ENCODE measurements at places on chromosomes 5 and 9. TPM values are rescaled to one million over a fixed set of nuclear protein-coding genes. Genes with fewer than 3 reads are reported as not detected.

The HTR4 gene
- not detected for total RNA-seq

The LCNL1 gene
- 0.48 TPM for total RNA-seq

The CNTNAP3 gene
- not detected for total RNA-seq

The FOXD4L6 gene
- not detected for total RNA-seq

The CDX1 gene
- not detected for total RNA-seq

The EGFLAM gene
- total RNA-seq, result not detected

The ZNF608 gene
- not detected for total RNA-seq

The FBN2 gene
- total RNA-seq, result 0.11 TPM

The NTNG2 gene
- 10.9 TPM for total RNA-seq

DNA sequence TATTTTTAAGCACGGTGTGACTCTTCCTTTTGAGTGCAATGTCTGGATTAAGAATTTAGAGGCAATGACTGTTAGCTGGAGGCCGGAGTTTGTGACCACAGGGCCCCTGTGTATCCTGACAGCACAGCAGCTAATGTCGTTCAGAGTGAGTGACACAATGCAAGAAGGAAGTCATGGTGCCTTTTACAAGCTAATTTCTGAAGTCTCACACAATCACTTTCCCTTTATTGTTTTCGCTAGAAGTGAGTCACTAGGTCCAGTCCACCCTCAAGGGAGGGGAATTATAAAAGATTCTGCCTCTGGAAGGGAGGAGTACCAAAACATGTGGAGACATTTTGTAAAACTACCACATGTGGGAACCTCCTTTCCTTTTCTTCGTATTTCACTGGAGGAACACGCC, 185.5 kb upstream of the FGF10 start:
- no peak overlapping the region for H3K27ac ChIP-seq
- no peaks in the 10 kb centered on the region for H3K36me3 ChIP-seq
- H3K4me1 ChIP-seq, result no peaks in the 10 kb centered on the region
- DNase-seq, result no peak

GRCh38 chr5:163105456-163105855, 331.9 kb upstream of the CCNG1 start:
- no peaks in the 10 kb centered on the region for H3K27me3 ChIP-seq
- H3K4me1 ChIP-seq, result no peaks in the 10 kb centered on the region
- no peaks in the 10 kb centered on the region for H3K36me3 ChIP-seq
- no peak for DNase-seq
- H3K27ac ChIP-seq, result no peak overlapping the region
- H3K4me3 ChIP-seq, result no peak overlapping the region

DNA sequence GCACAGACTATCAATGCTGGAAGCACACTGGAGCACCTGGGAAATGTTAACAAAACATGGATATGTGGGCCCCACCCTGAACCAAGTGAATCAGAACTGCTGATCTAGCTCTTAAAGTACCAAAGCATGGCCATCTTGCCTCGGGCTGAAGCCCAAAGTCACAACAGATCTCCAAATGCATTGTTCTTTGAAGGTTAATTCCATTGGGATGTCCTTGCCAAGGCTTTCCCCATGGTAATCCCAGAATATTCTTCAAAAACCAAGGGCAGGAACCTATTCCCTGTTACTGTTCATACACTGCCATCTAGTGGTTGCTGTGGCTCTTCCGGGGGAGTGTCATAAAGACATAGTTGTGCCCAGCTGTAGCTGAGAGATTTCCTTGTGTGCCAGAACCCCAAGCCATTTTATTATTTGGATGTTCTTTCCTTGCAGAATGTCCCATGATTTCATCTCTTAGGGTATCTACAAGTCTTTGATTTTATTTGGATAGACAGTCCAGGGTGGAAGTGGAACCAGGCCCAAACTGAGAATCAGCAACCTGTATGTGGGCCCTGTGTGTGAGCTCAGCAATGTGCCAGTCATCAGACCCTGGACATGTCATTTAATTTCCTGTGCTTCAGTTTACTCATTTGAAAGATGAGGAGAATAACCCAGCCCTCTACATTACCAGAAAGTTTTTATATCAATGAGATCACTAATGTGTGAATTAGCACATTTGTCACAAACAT, 290.0 kb downstream of the ACTL7B start:
- no peaks in the 10 kb centered on the region for H3K27me3 ChIP-seq
- H3K27ac ChIP-seq, result no peak overlapping the region
- no peaks in the 10 kb centered on the region for H3K4me1 ChIP-seq
- H3K36me3 ChIP-seq, result no peaks in the 10 kb centered on the region
- DNase-seq, result no peak

- no peak overlapping the region for H3K27ac ChIP-seq
- DNase-seq, result no peak
- H3K27me3 ChIP-seq, result peaks cover 35% of the 10 kb centered on the region
- H3K4me1 ChIP-seq, result no peaks in the 10 kb centered on the region
- no peak overlapping the region for H3K4me3 ChIP-seq
These were observed 60.2 kb downstream of the PCSK1 start for GRCh38 chr5:96372726-96373380.

DNA sequence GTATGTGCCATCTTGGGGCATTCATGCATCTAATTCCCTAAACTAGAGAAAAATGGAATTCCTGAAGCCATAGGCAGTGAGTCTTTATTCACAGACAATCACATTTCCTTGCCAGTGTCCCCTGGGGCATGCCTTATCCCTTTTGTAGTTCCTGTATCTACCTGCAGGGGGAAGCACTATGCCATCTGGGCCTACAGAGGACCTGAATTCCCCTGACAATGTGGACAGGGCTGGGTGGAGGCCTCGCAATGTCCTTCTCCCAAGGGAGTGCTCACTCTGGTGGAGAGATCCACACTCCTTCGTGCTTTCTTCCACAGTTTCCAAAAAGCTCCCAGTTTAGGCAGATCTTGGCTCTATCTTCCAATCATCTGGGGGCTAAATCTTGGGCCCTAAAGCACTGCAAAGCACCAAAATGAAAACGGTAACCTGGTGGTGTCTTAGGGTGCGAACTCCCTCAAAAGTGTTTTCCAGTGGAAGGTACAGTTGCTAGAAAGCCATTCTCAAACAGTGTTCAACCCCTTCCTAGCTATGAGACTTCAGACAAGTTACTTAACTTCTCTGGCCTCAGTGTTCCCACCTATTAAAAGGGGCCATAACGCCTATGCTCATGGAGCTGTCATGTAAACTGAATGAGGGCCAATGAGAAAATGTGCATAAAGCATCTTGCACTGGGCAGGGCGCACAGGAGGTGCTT, 17.5 kb downstream of the WHRN start:
- H3K36me3 ChIP-seq, result no peaks in the 10 kb centered on the region
- peaks cover 20% of the 10 kb centered on the region for H3K4me1 ChIP-seq
- H3K27me3 ChIP-seq, result peaks cover 2% of the 10 kb centered on the region
- peak; percentile 47 for DNase-seq
- H3K4me3 ChIP-seq, result no peak overlapping the region

DNA sequence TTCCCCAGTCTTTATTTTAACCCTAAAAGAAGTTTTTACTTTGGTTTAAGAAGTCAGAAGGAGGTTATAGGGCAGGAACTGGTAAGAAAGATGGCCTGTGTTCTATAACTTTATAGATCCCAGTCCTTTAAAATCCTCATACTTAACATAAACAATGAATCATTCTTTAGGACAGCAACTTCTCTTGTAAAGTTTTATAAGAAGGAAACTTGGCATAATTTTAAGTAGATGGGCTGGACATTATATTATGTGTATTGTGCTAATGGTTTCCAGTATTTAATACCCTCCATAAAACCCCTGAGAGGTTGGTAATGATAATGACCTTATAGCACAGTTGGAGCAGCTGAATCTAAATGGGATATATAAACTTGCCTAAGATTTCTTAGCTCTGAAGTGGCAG, 247.2 kb downstream of the FAM170A start:
- no peaks in the 10 kb centered on the region for H3K4me1 ChIP-seq
- no peaks in the 10 kb centered on the region for H3K36me3 ChIP-seq
- no peak for DNase-seq
- H3K27me3 ChIP-seq, result no peaks in the 10 kb centered on the region
- H3K4me3 ChIP-seq, result no peak overlapping the region
- no peak overlapping the region for H3K27ac ChIP-seq

DNA sequence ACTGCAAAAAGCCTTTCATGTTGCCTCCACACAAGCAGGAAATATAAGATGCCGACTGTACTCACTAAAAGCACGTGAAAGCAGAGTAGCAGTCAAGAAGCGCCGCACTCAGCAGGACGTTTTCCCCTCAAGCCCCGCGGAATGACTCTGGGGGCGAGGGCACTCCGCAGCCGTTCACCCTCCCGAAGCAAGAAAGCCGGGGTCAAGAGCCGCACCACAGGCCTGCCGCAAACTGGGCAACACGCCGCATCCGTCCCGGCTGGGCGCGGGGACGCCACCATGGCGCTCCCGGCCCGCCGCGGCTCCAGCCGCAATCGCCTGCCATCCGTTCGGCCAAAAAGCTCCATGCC, 364 bp downstream of the RPS6 start:
- DNase-seq, result no peak
- H3K4me3 ChIP-seq, result peak overlapping the region; percentile 100
- H3K36me3 ChIP-seq, result peaks cover 49% of the 10 kb centered on the region
- peaks cover 42% of the 10 kb centered on the region for H3K4me1 ChIP-seq

GRCh38 chr5:89253666-89254352, 370.8 kb upstream of the MEF2C start:
- H3K4me3 ChIP-seq, result no peak overlapping the region
- DNase-seq, result no peak
- H3K27me3 ChIP-seq, result peaks cover 2% of the 10 kb centered on the region
- H3K27ac ChIP-seq, result no peak overlapping the region

DNA sequence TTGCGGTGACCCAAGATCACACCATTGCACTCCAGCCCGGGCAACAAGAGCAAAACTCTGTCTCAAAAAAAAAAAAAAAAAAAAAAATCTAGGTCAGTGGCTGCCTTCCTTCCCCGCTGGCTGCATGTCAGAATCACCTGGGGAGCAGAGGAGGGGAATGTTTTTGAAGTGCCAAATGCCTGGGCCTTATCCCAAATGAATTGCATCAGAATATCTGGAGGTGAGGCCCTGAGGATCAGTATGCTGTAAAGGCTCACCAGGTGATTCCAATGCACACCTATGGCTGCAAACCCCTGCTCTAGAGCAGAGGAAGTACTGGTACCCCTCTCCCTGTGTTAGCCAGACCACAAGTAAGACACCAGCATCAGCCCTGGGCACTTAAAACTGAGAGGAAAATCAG, 44.7 kb upstream of the GABRP start:
- no peak overlapping the region for H3K4me3 ChIP-seq
- H3K27ac ChIP-seq, result no peak overlapping the region
- H3K27me3 ChIP-seq, result peaks cover 8% of the 10 kb centered on the region

GRCh38 chr5:112063856-112064255, 306.9 kb upstream of the NREP start:
- H3K4me1 ChIP-seq, result no peaks in the 10 kb centered on the region
- no peak for DNase-seq
- no peaks in the 10 kb centered on the region for H3K36me3 ChIP-seq
- H3K4me3 ChIP-seq, result no peak overlapping the region

- no peaks in the 10 kb centered on the region for H3K4me1 ChIP-seq
- no peaks in the 10 kb centered on the region for H3K36me3 ChIP-seq
- no peak overlapping the region for H3K27ac ChIP-seq
These were observed 27.8 kb upstream of the ELL2 start for GRCh38 chr5:95989283-95990048.

GRCh38 chr9:97419309-97419867, 7.5 kb downstream of the TDRD7 start:
- peaks cover 15% of the 10 kb centered on the region for H3K4me1 ChIP-seq
- H3K27me3 ChIP-seq, result no peaks in the 10 kb centered on the region
- peaks cover 18% of the 10 kb centered on the region for H3K36me3 ChIP-seq
- DNase-seq, result no peak
- H3K4me3 ChIP-seq, result no peak overlapping the region

- peaks cover 11% of the 10 kb centered on the region for H3K4me1 ChIP-seq
- H3K36me3 ChIP-seq, result peaks cover 35% of the 10 kb centered on the region
- DNase-seq, result no peak
- H3K4me3 ChIP-seq, result no peak overlapping the region
- H3K27ac ChIP-seq, result peak overlapping the region; percentile 33
These were observed 38.2 kb downstream of the IPPK start for GRCh38 chr9:92631452-92632343.

DNA sequence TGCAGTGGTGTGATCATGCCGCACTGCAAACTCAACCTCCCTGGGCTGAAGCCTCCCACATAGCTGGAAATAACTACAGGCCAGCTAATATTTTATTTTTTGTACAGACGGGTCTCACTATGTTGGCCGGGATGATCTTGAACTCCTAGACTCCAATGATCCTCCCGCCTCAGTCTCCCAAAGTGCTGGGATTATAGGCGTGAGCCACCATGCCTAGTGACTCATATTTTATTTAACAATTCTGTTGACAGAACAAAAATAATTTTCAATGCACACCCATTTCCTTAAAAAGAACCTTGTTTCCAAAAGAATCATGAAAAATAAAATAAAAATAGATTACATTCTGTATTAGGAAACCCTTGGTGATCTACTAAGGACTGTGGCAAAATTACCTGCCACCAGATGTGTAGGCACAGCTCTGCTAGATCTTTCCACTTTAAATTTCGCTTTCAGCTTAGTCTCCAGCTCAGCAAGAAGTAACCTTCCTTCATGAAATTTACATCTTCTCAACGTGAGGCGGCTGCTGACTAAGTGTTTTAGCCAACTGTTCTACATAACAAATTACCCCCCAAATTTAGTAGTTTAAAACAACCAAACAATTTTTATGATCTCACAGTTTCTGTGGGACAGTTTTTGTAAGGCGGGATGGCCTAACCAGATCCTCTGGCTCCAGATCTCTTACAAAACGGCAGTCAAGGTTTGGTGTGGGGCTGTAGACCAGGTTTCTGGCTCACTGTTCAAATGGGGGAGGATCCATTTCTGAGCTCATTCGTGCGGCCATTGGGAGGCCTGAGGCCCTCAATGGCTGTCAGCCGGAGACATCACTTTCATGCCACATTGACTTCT, 32.6 kb upstream of the GOLPH3 start:
- H3K27me3 ChIP-seq, result peaks cover 4% of the 10 kb centered on the region
- peaks cover 9% of the 10 kb centered on the region for H3K4me1 ChIP-seq
- DNase-seq, result no peak
- no peak overlapping the region for H3K27ac ChIP-seq
- peaks cover 3% of the 10 kb centered on the region for H3K36me3 ChIP-seq
- H3K4me3 ChIP-seq, result no peak overlapping the region

DNA sequence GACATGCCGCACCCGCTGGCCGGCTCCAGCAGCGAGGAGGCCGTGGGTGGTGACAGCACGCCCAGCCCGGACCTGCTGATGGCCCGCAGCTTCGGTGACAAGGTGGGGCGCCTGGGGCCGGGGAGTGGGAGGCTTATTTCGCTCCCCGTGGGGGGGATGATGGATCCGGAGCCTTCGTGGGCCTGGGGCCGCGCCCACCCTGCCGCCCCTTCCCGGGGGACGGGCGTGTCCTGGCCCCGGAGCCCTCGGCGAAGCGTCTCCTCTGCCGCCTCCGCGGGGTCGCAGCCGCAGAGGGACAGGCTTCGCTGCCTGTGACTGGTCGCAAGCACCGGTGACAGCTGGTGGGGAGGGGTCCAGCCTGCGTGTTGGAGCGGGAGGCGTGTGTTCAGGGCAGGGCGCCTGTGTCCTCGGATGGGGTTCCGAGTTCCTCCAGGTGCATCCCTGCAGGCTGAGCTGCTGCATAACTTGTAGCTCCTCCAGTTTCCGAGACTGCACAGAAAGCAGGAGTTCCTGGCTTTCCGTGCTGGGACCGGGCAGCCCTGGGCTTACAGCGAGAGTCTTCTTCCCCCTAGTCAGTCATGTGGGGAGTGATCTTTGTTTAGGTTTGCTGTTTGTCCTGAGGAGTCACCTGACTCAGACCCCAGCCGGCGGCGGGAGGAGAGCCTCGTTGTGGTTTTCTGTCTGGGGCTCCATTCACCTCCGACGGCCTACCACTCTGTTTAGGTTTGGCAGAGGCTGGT, 666 bp downstream of the SNX30 start:
- H3K36me3 ChIP-seq, result peaks cover 7% of the 10 kb centered on the region
- peaks cover 69% of the 10 kb centered on the region for H3K4me1 ChIP-seq
- H3K27me3 ChIP-seq, result no peaks in the 10 kb centered on the region
- H3K27ac ChIP-seq, result peak overlapping the region; percentile 56
- peak; percentile 55 for DNase-seq

Data from activated naive CD8-positive, alpha-beta T cell treated with anti-CD3 and anti-CD28 coated beads, Interleukin-2, amount 10 ng/mL, durations not matched to agents 7 days and 5 days (primary cell).